ENCODE measurements at places on chromosomes 7 and 10.
A peak's percentile ranks its signal among the peaks of the same experiment; 100 is the strongest.

GRCh38 chr10:102641880-102642735 is 2.2 kb upstream of the TRIM8 start:
- peak; percentile 97 for DNase-seq

- DNase-seq, result no peak
These were observed 786.7 kb downstream of the NRG3 start for GRCh38 chr10:82661701-82662100.

DNA sequence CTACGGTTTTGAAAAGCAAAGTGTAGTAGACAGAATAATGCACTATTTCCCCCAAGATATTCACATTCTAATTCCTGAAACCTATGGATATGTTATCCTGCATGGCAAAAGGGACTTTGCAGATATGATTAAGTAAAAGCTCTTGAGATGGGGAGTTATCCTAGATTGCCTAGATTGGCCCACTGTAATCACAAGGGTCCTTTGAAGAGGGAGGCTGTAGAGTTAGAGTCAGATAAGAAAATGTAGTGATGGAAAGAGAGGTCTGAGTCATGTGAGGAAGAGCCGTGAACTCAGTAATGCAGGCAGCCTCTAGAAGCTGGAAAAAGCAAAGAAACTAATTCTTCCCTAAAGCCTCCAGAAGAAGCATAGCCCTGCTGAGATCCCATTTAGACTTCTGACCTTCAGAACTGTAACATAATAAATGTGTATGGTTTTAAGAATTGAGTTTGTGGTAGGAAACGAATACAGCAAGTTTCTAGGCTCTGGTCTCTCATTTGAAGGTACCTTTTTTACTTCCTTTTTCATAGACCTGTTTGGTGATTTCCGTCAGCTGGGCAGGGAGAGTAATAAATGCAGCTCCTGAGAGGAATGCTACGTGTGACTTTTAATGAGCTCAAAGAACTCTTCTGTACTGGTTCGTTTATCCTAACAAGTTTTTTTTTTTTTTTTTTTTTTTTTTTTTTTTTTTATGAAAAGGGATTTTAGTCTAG is 41.9 kb upstream of the NXPH1 start:
- DNase-seq, result no peak

- DNase-seq, result no peak
These were observed 199.2 kb upstream of the MEOX2 start for GRCh38 chr7:15885678-15886077.

- DNase-seq, result no peak
These were observed 40.7 kb downstream of the TACC2 start for GRCh38 chr10:122029499-122030199.

DNA sequence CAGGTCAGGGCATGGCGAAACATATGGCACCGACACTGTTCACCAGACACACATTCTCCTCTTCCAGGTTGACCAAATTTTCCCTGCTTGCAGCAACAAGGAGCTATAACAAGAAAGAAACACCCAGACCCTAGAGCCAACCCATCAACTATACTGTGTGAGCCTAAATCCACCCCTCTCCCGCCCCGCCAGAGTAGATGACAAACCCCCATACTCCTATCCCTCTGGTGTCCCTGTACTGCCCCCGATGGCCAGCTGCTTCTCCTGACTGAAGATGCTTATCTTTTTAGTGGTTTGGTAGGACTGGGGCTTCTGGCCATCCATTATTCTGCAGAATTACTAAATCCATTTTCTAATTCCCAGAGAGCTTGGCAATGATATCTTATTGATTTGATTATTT is 70.1 kb upstream of the EEPD1 start:
- no peak for DNase-seq

GRCh38 chr10:78285226-78285625 is 251.6 kb downstream of the RPS24 start:
- DNase-seq, result no peak
